Activated naive CD4-positive, alpha-beta T cell treated with anti-CD3 and anti-CD28 coated beads, Interleukin-2, amount 10 ng/mL, durations not matched to agents 7 days and 5 days (primary cell): ENCODE measurements at places on chromosomes 11 and 22.

DNA sequence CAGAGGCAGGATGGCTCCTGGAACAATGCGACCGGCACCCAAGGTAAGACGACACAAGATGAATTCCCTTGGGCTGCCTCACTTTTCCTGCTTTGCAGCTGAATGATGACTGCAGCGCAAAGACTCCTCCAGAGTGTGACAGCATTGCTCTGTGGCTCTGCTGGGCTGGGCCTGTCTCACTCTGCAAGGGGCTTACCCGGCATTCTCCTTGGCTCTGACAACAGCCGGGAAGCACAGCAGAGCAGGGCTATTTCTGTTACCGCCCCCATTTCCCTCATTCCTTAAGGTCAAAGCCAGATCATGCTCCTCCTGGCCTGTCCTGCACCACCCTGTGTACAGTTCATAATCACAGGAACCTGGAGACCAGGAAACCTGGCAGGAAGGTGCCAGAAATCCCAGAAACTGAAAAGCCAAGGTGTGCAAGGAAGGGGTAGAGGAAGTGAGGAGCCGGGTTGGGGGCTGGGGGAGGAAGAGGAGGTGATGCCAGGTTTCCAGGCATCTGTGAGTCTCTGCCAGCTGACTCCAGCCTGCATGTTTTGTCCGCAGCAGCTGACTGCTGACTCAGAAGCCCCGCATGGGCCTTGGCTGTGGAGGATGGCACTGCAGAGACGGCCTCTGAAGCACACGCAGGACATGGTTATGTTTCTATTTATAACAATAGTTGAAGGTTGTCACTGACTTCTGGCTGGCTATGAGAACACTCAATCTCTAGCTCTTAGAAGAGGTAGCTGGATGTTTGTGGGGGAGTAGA is 113.6 kb downstream of the MICAL3 start:
- peaks cover 5% of the 10 kb centered on the region for H3K27me3 ChIP-seq
- DNase-seq = no peak
- no peak overlapping the region for H3K27ac ChIP-seq
- H3K4me1 ChIP-seq = no peaks in the 10 kb centered on the region

DNA sequence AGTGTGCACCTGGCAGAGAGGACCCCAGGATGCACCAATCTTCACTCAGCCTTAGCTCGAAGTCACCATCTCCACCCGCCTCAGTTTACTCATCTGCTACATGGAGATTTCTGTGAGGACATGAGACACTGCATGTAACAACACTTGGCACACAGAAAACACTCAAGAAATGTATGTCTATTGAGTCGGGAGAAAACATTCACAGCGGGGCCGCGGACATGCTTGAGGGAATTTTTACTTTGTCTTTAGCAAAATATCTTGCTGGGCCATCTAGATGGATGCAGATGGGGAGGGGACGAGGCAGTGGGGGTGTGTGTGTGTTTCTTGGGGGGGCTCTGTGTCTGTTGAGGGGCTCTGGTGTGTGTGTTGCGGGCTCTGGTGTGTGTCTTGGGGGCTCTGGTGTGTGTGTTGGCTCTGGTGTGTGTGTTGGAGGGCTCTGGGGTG is 28.4 kb upstream of the RFPL3 start:
- DNase-seq = no peak
- no peak overlapping the region for H3K27ac ChIP-seq
- H3K4me3 ChIP-seq = no peak overlapping the region
- no peaks in the 10 kb centered on the region for H3K36me3 ChIP-seq
- H3K4me1 ChIP-seq = no peaks in the 10 kb centered on the region

GRCh38 chr11:17931595-17931994 is 81.3 kb downstream of the SERGEF start:
- no peak overlapping the region for H3K4me3 ChIP-seq
- H3K36me3 ChIP-seq = peaks cover 11% of the 10 kb centered on the region
- no peak overlapping the region for H3K27ac ChIP-seq

- no peaks in the 10 kb centered on the region for H3K36me3 ChIP-seq
- no peak overlapping the region for H3K4me3 ChIP-seq
- H3K4me1 ChIP-seq = no peaks in the 10 kb centered on the region
- no peak overlapping the region for H3K27ac ChIP-seq
- no peak for DNase-seq
These were observed 67.7 kb downstream of the SPON1 start for GRCh38 chr11:14029971-14030920.

- H3K4me3 ChIP-seq = no peak overlapping the region
- H3K4me1 ChIP-seq = peaks cover 6% of the 10 kb centered on the region
- H3K27me3 ChIP-seq = no peaks in the 10 kb centered on the region
- no peak for DNase-seq
These were observed 58.6 kb downstream of the UVRAG start for GRCh38 chr11:75873417-75874221.

DNA sequence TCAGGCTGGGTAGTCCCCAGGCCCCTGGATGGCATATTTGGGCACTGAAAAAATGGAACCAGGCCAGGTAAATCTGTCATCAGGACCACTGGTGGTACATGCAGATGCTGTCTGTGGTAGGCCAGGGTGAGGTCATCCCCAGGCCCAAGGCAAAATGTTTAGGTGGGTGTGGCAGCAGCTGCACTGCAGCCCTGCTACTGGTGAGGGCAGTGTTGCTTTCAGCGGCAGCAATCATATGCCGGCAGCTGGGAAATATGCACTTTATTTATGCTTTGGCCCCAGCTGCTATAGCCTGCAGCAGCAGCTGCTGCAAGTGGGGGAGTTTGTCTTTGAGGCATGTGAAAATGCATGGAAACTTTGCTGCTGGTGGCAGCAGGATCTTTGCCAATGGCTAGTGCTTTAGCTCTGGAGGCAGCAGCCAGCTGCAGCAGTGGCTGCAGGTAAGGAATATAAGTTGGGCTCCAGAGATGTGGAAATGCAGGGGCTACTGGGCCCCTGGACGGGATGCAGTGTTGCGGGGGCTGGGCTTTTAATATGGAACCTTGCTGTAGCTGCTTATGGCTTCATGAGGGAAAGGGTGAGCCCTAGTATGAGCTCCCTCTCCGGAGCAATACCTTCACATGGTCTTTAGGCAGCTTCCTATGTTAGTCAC is 365.7 kb upstream of the CADM1 start:
- H3K27me3 ChIP-seq = no peaks in the 10 kb centered on the region
- no peak overlapping the region for H3K4me3 ChIP-seq
- H3K27ac ChIP-seq = no peak overlapping the region
- H3K4me1 ChIP-seq = no peaks in the 10 kb centered on the region

GRCh38 chr22:50525858-50526107 is 385 bp upstream of the SCO2 start:
- peaks cover 11% of the 10 kb centered on the region for H3K36me3 ChIP-seq
- peak overlapping the region; percentile 93 for H3K27ac ChIP-seq
- DNase-seq = no peak
- H3K4me1 ChIP-seq = peaks cover 38% of the 10 kb centered on the region

DNA sequence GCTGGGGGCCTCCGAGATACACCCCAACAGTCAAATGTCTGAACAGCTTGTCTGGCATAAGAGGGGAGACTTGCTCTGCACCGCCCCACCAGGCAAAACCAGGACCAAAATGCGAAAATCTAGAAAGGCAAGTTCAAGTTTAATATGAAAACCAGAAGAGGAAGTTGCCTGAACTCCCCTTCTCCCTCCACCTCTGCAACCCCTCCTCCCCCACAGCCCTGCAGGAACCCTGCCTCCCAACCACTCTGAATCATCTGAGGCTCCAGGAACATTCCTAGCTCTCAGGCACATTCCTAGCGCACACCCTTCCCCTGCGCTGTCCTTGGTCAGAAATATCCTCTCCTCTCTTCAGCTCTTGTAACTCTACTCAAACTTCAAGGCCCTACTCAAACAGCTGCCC is 36.7 kb downstream of the ISX start:
- no peak overlapping the region for H3K4me3 ChIP-seq
- no peak overlapping the region for H3K27ac ChIP-seq
- no peaks in the 10 kb centered on the region for H3K4me1 ChIP-seq
- H3K36me3 ChIP-seq = no peaks in the 10 kb centered on the region
- H3K27me3 ChIP-seq = peaks cover 5% of the 10 kb centered on the region
- no peak for DNase-seq

GRCh38 chr11:119726585-119727522 is 2.1 kb downstream of the NECTIN1 start:
- peaks cover 7% of the 10 kb centered on the region for H3K4me1 ChIP-seq
- H3K27ac ChIP-seq = no peak overlapping the region
- peaks cover 76% of the 10 kb centered on the region for H3K27me3 ChIP-seq
- no peaks in the 10 kb centered on the region for H3K36me3 ChIP-seq
- H3K4me3 ChIP-seq = no peak overlapping the region

DNA sequence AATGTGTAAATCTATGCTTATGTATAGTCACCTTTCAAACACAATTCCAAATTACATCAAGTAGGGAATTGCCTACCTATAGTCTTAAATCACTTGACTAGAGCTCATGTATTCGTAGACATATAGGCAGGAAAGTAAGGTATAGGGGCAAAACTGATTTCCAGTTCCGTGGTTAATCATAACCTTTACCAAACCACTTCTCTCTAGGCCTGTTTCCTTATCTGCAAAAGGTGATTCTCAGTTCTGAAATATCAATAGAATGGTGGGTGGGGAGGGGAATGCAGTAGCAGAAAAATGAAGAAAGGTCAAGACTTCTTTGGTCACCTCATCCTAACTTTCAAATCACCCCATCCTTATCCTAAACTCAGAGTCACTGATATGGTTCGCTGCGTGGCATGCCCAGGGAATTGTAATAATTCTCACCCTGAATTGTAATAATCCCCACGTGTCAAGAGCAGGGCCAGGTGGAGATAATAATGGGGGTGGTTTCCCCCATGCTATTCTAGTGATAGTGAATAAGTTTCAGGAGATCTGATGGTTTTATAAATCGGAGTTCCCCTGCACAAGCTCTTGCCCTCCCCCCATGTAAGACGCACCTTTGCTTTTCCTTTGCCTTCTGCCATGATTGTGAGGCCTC is 1.9 kb upstream of the ANO5 start:
- peaks cover 24% of the 10 kb centered on the region for H3K27me3 ChIP-seq
- no peak for DNase-seq
- no peak overlapping the region for H3K27ac ChIP-seq
- no peaks in the 10 kb centered on the region for H3K36me3 ChIP-seq
- peaks cover 7% of the 10 kb centered on the region for H3K4me1 ChIP-seq

DNA sequence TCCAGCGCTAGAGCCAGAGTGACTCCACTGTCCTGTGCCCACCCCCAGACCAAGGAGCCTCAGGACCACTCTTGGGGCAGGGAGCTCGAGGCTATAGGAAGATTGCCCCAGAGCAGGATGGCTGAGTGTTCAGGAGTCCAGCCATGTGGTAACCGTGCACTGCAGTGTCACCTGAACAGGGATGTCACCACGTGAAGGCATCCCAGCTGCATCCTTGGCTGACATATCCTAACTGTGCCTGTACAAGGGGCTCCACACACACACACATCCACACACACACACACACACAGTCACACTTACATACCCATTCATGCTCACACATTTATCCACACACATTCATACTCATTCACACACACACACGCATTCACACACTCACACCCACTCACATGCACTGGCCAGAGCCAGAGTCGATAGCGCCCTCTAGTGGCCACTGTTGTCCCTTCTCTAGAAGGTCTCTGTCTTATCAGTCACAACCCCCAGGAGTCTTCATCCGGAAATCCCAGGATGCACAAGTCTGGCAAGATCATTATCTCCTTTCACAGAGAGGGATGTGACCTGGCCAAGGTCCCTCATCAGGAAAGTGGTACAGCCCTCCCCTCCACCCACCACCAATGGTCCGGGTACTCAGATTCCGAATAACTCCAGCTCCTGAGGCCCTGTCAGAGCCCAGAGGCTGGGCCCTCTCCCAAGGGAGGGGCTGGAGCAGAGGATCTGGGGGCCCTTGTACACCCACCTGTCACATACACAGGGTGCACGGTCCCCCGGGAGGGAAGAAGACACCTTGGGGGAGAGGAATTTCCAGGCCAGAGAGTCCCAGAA is 55.1 kb downstream of the IGLL5 start:
- no peaks in the 10 kb centered on the region for H3K36me3 ChIP-seq
- H3K27me3 ChIP-seq = peaks cover 67% of the 10 kb centered on the region
- H3K4me1 ChIP-seq = peaks cover 2% of the 10 kb centered on the region
- H3K27ac ChIP-seq = no peak overlapping the region
- DNase-seq = peak; percentile 89

GRCh38 chr11:45806937-45807791 is 2.2 kb downstream of the SLC35C1 start:
- DNase-seq = no peak
- no peak overlapping the region for H3K27ac ChIP-seq
- peaks cover 37% of the 10 kb centered on the region for H3K36me3 ChIP-seq
- peaks cover 49% of the 10 kb centered on the region for H3K4me1 ChIP-seq
- peak overlapping the region; percentile 37 for H3K4me3 ChIP-seq

DNA sequence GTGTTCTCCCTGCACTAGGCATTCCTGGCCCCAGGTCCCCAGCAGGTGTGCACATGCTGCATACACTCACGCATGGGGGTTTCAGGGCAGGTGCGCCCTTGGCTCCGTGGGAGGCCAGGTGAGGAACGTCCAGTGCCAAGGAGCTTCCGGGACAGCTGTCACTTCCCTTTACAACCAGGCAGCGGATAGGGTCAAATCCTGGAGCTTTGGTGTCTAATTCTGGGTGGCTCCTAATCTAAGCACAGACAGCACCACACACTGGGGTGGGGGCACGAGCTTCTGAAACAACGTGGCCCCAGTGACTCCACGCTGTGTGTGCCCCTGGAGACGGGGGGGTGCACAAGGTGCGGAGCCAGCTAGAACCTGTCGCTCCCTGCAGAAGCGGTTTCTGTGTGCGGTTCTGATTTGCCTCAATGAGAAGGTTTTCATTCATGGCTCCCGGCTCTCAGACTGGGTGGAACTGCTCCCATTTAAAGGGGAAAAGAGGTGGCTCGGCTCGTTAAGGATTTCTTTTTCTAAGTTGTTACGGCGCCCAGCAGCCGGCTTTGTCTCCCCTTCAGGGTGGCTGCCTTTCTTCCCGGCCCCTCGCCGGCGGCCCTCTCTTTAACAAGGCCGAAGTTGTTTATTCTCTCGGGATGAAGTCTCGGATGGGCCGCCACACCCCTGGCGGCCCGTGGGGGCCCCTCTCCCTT is 5.0 kb downstream of the CCND1 start:
- no peaks in the 10 kb centered on the region for H3K36me3 ChIP-seq
- peak; percentile 18 for DNase-seq
- H3K27me3 ChIP-seq = peaks cover 33% of the 10 kb centered on the region
- no peak overlapping the region for H3K27ac ChIP-seq

DNA sequence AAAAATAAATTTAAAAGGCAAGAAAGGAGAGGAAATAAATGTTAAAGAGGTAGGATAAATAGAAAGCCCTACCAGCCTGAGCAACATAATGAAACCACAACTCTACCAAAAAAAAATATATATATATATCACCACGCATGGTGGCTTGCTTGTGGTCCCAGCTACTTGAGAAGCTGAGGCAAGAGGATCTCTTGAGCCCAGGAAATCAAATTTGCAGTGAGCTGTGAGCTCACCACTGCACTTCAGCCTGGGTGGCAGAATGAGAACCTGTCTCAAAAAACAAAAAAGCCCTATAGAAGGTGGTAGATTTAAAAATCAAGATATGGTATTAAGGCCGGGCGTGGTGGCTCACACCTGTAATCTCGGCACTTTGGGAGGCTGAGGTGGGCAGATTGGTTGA is 10.5 kb downstream of the NUCB2 start:
- H3K27ac ChIP-seq = peak overlapping the region; percentile 15
- no peak for DNase-seq
- H3K36me3 ChIP-seq = peaks cover 49% of the 10 kb centered on the region
- peaks cover 52% of the 10 kb centered on the region for H3K4me1 ChIP-seq
- no peak overlapping the region for H3K4me3 ChIP-seq
- H3K27me3 ChIP-seq = no peaks in the 10 kb centered on the region

GRCh38 chr11:9138612-9139579 is 47.5 kb upstream of the SCUBE2 start:
- H3K4me1 ChIP-seq = peaks cover 26% of the 10 kb centered on the region
- no peaks in the 10 kb centered on the region for H3K27me3 ChIP-seq
- peaks cover 42% of the 10 kb centered on the region for H3K36me3 ChIP-seq
- no peak overlapping the region for H3K27ac ChIP-seq
- no peak overlapping the region for H3K4me3 ChIP-seq
